ENCODE measurements at places on chromosomes 12 and 14. TPM values are rescaled to one million over a fixed set of nuclear protein-coding genes. Genes with fewer than 3 reads are reported as not detected.

WNT1 gene
- 2.2 TPM for total RNA-seq

LRRC9 gene
- not detected for total RNA-seq

DPY19L2 gene
- not detected for total RNA-seq

RAB3IP gene
- 26.6 TPM for total RNA-seq

PPM1H gene
- not detected for total RNA-seq

KCNC2 gene
- not detected for total RNA-seq

POTEM gene
- not detected for total RNA-seq

COX6A1 gene
- 144 TPM for total RNA-seq

- DNase-seq, result no peak
These were observed 106.8 kb downstream of the CALM1 start for GRCh38 chr14:90503582-90503981.

GRCh38 chr12:60201891-60202290 is 606.1 kb downstream of the SLC16A7 start:
- DNase-seq, result no peak

- no peak for DNase-seq
These were observed 52.1 kb downstream of the NIN start for GRCh38 chr14:50778721-50779483.

DNA sequence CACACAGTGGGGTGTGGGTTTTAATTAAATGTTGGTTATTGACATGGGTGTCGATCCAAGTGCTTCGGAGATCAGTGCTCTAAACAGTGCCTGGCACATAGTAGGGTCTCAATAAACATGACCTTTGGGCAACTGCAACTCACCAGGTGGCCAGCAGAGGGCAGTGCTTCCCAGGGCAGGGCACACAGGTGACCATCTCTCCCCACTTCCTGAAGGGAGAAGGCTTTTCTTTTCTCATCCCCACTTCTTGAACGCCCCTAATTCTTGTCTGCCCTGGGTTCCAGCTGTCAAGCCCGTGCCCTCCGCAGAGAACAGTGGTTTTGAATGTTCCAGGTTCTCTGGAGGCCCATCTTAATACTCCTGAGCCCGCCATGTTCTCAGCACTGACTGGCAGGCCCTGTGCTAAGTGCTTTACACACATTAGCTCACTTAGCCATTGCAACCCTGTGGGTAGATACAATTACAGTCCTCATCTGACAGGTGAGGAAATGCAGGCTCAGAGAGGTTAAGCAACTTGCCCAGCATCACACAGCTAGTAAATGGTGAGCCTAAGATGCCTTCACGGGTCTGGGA is 16.3 kb downstream of the RAPGEF3 start:
- peak; percentile 67 for DNase-seq

GRCh38 chr12:43576162-43576561 is 24.2 kb upstream of the ADAMTS20 start:
- no peak for DNase-seq

DNA sequence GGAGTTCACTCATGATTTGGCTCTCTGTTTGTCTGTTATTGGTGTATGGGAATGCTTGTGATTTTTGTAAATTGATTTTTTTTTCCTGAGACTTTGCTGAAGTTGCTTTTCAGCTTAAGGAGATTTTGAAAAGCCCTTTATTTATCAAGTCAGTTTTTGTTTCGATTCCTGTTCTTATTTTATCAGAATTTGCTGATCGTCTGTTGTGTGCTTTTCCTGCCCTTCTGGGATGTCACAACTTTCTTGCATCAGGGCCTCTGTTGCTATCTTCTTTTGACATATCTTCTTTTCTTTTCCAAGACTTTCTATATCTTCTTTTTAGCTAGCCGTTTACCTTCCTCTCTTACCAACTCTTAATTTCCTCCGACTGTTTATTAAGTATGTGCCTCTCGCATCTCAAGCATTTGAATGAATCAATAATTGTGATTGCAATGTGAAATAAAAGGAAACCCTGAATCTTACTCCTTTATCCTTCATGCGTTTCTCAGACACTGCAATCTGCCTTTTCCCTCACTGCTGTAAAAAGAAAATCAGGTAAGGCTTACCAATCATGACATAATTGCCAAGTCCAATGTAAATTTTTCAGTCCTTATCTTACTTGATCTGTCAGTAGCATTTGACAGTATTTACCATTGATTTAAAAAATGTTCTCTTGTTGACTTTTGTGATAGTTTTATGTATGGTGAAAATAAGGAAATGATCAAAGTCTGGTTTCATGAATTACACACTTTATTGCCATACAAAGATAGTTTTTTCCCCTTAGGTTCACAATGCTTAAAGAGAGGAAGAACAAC is 53.0 kb downstream of the ETNK1 start:
- DNase-seq, result no peak

- DNase-seq, result no peak
These were observed 50.5 kb downstream of the HSPB8 start for GRCh38 chr12:119229205-119229604.

DNA sequence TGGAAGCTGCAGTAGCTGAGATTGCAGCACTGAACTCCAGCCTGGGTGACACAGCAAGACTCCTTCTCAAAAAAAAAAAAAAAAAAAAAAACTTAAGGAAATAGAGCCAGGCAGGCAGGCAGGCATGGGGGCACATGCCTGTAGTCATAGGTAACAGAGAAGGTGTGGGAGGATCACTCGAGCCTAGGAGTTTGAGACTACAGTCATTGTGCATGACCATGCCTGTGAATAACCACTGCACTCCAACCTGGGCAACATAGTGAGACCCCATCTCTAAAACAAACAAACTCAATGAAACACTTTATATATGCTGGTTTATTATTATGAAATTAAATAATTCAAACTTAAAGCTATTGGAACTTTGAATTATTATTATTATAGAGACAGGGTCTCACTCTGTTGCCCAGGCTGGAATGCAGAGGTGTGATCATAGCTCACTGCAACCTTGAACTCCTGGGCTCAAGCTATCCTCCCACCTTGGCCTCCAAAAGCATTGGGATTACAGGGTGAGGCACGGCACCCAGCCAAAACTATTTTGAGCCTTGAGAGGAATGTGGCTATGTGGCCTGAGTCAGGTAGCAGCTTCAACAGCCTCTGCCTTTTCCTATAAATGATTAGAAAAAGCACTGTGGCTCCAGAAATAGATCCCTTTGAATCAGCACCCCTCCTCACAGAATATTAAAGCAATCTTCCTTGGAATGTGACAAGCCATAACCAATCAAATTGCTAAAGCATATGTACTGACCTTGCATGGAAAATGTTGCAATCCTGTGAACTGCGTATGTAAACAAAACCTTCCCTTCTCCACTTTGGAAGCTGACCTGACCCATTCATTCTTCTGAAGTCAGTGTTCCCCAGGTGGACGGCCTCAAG is 34.7 kb upstream of the YY1 start:
- DNase-seq, result no peak

GRCh38 chr12:111099186-111099585 is 178.8 kb upstream of the MYL2 start:
- DNase-seq, result no peak

DNA sequence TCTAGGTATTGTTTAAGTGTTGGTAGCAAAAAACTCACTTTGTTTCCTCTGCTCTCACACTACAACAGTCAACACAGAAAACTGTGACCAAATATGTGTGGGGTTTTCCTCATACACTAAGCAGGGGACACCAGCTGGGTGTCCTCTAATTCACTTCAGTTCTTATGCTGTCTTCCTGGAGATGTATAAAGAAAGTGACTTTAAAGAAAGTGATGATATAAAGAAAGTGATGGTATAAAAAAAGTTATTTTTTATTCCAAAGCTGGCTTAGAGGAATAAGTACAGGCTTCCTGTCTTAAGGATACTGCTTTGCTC is 31.4 kb downstream of the TDP1 start:
- DNase-seq, result no peak

GRCh38 chr14:105126126-105126980 is 42.2 kb downstream of the JAG2 start:
- no peak for DNase-seq

DNA sequence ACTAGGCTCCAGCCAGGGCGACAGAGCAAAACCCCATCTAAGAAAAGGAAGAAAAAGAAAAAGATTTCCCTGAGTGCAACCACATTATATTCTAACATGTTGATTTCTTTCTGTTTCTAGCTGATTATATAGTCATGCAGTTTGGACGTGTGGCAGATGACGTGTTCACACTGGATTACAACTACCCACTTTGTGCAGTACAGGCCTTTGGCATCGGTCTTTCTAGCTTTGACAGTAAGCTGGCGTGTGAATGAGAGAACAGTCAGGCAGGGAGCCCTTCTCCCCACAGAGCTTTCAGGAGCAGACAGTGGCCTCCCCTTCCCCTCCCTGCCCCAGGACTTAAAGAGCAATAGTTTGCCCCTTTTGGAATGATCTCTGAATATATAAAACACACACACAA is 20.0 kb upstream of the TEAD4 start:
- DNase-seq, result no peak

DNA sequence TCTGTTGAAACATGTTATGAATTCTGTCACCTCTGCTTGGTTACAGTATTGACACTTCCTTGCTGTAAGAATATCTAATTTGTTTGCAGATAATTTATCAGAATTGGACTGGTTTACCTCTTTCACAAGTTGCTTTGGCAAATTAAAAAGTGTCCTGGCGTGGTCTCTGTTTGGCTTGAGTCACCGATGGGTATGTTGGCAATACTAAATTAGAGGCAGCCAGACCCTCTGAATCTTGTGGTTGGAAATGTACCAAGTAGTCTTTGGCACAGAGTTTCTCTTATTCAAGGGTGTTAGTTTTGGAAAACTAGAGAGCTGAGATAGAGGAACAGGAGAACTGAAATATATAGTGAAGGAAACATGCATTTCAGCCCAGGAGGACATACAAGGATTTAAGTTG is 521.1 kb upstream of the MGAT4C start:
- DNase-seq, result no peak

GRCh38 chr12:93994721-93995120 is 153.7 kb upstream of the PLXNC1 start:
- DNase-seq, result no peak

DNA sequence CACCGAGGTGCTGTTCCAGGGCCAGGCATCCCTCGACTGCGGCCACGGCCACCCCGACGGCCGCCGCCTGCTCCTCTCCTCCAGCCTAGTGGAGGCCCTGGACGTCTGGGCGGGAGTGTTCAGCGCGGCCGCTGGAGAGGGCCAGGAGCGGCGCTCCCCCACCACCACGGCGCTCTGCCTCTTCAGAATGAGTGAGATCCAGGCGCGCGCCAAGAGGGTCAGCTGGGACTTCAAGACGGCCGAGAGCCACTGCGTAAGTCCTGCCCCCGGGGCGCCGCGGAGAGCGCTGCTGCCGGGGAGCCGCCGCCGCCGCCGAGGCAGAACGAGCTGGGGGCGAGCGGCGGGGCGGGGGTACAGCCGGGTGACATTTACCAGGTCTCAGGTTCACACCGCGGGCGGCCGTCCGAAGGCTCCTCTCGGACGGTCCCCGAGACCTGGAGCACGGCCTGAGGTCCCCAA is 1.4 kb downstream of the PLXNC1 start:
- DNase-seq, result peak; percentile 13

DNA sequence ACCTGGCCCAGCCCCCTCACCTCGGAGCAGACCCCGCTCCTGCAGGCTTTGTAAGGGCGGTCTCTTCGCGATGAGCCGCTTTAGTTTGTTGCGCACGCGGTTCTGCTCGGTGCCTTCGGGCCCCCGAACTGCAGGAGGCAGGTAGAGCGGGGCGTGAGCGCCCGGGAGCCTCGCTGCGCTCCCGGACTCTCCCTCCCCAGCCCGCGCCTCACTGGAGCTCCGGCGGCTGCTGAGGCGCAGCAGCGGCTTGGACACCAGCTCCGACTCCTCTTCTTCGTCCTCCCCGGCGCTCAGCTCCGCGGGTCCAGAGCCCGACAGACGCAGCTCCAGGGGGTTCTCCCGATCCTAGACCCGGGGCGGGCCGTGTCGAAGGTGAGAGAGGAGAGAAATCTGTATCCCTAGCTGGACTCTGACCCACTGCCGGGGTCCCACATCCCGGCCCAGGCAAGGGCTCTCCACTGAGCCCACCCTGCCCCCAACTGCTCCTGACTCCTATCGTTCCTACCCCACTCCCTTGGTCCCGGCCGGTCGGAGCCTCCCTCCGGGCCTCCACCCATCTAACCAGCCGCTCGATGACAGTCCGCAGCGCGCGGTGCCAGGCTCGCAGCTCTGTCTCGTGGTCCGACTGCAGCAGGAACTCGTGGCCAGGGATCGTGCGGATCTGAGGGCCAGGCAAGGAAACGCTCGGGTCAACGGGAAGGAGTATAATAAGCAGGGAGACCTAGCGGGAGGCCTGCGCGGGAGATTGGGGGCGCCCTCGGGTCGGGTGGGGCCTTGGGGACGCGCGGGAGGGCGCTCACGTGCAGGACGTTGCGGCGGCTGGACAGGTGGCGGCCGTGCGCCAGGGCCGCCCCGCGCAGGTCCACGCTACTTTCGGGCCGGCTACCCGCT is 4.2 kb downstream of the ARHGAP9 start:
- no peak for DNase-seq

DNA sequence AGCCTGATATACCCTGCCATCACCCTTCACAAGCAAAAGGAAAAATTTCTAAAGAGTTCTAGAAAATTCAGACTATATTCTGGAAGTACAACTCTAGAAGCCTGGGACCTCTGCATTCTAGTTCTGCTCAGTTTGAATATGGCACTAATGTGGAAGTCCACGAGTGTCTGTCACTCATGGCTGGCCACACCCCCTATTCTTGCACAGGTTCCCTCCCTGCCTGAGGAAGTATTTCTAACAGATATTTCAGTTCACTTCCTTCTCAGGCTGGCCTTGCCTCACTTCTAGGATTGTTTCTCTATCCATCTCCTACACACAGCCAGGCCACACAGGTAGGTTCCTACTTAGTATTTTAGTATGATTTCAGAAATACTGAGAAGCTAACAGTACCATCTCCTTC is 67.4 kb downstream of the PHLDA1 start:
- DNase-seq, result no peak

DNA sequence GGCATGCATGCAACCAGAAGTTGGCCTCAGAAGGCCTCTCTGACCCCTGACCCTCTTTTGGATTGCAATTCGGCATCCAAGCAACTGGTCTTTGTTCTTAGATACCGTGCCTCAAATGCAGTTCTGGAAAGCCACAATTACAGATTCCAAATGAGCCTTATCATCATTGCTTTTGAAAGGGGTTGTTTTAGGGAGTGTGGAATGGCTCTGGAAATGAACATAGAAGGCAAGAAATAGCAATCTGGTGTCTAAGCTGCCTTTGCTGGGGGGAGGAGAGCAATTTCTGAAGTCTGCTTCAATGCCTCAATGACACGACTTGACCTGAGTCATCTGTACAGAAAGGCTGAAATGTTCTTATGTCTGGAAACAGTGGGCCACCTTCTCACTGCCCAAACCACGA is 250.1 kb downstream of the NUAK1 start:
- no peak for DNase-seq

- DNase-seq, result no peak
These were observed 9.1 kb downstream of the FIGNL2 start for GRCh38 chr12:51839310-51839947.
